ENCODE measurements at places on chromosomes 5 and 9.

GRCh38 chr9:136395345-136396218 lies 4.4 kb downstream of the SNAPC4 start:
- DNase-seq = no peak

DNA sequence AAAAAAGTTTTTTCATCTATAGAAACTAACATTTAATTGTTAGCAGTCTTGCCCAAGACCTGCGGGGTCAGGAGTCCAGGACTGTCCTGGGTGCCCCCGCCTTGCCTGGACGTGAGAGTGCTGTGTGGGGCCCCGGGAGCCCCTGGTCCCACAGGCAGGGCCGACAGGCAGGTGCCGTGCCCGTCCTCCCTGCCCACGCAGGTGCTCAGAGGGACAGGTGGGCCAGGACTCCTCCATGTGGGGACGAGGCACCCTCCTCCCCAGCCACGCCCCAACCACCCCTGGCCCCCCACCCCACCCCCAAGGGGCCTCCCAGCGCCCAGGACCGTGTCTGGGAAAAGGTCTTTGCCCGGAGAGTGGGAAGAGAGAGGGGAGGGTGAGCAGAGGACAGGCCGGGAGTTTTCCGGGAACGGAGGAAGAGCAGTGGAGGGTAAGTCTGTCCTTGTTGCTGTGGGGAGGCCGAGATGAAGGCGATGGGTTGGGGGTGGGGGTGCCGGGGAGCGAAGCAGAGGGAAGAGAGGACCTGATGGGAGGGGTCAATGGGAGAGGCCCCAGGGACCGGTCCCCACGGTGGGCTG lies 2.7 kb upstream of the LCN12 start:
- DNase-seq = no peak

DNA sequence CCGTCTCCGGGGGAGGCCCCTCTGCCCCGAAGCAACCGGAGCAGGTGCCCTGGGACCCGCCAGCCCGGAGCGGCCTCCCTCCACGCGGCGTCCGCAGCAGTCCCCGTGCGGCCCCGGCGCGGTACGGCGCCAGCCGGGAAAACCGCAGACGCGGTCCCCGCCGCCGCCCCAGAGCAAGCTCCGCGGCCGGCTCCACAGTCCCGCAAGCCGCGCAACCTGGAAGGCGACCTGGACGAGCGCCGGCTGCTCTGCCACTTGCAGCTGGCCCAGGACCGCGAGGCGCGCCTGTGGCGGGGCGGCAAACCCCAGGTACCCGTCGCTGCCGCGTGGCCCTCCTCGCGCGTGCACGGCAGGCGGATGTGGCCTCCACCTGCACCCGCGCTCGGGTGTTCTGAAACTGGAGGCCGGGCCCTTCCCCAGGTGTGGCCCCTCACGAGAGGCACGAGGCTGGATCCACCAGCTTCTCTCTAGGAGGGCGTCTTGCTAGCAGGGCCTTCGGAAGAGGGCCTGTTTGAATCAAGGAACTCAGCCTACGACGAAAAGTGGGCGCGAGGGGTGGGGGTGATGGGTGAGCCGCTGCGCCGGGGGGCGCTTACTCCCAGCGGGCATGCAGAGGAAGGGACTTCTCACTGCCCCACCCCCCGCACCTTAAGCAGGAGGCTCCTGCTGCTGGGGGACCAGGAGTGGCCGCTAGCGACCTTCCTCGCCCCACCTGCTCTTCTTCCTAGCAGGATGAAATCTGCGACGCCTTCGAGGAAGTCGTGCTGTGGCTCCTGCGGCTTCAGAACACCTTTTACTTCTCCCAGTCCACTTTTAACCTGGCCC lies 602 bp downstream of the CCNI2 start:
- no peak for DNase-seq

DNA sequence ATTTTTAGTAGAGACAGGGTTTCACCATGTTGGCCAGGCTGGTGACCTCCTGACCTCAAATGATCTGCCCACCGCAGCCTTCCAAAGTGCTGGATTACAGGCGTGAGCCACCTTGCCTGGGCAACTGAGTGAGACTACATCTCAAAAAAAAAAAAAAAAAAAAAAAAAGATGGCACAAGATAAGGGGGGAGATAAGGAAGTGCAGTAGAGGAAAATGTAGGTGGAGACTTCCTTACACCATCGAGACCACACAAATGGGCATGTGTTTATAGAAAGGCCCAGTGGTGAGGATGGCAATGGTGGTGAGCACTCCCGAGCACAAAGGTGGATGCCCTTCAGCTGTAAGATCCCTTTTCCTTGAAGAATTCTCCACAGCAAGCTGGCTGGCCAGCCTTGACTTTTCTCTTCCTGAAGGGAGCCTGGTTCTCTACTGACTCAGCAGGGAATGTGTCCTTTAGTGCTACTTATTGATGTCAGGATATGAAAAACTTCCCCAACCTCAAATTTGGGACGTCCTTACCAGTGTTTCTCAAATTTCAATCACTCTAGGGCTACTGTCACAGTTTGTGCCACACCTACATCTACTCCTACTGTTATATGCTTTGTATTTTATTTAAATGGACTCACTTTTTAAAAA lies 28.2 kb downstream of the ERGIC1 start:
- DNase-seq = no peak

DNA sequence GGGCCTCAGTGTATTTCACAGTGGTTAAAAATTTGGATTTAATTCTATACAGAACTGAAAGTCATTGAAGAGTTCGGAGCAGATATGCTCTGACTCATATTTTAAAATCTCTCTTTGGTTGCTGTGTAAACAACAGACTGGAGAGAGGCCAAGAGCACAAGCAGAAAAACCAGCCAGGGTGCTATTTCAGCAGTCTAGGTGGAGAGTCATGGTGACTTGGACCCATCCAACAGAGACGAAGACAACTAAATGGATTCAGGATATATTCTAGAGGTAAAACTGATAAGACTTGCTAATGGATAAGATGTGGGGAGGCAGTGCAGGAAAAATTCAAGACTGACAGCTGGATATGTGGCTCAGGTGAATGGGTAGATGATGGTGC lies 168.9 kb downstream of the MAPKAP1 start:
- DNase-seq = no peak

DNA sequence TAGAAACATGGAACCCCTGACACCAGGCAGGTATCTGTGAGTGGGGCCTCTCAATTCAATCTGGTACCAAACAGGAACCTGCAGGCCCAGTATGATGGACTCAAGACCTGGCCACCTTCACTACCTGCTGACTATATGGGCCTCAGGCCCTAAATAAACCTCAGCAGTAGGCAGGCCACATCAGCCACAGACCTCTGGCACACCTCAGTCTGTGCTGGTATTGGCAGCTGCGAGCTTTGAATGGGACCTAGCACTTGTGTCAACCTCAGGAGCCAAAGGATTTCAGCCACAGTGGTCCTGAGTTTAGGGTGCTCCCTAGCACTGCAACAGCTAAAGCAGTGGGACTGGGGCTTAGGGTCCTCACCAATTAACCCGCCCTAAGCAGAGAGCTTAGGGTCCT lies 325.5 kb downstream of the ZNF608 start:
- no peak for DNase-seq

DNA sequence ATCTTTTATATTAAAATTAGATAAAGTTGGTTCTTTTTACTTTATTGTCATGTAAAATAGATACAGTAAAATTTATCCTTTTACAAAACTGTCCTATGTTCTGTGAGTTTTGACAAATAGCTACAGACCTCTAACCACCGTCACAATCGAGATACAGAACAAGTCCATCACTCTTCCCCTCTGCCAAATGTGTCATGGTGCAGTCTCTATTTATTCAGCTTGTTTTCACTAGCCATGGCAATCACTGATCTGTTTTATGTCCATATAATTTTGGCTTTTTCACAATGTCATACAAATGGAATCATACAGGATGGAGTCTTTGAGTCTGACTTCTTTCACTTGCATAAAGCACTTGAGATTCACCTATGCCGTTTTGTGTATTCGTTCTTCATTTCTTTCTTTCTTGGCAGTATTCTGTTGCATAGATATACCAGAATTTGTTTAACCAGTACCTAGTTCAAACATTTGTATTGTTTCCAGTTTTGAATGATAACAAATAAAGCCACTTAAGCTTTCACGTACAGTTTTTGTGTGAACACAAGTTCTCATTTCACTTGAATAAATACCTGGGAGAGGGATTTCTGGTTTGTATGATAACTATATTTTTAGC lies 273.2 kb upstream of the MPDZ start:
- no peak for DNase-seq

GRCh38 chr5:21181609-21182125 lies 1193.7 kb upstream of the CDH18 start:
- DNase-seq = no peak

- DNase-seq = no peak
Measured at GRCh38 chr5:114435885-114436299, 74.0 kb downstream of the KCNN2 start.

GRCh38 chr9:15033316-15033715 lies 123.1 kb upstream of the FREM1 start:
- DNase-seq = no peak

Measured in neural crest cell (in vitro differentiated cells).